ENCODE measurements at places on chromosomes 7 and 10. TPM values are rescaled to one million over a fixed set of nuclear protein-coding genes. Genes with fewer than 3 reads are reported as not detected.

OR2A5 gene
- not detected for total RNA-seq

TM9SF3 gene
- 115 TPM for total RNA-seq

MMD2 gene
- not detected for total RNA-seq

SP8 gene
- total RNA-seq, result not detected

SPDYE6 gene
- not detected for total RNA-seq

PLXNA4 gene
- total RNA-seq, result 0.11 TPM

FAM25A gene
- not detected for total RNA-seq

TDRD1 gene
- not detected for total RNA-seq

GNAT3 gene
- total RNA-seq, result not detected

INPP5F gene
- total RNA-seq, result 22.0 TPM

TMEM140 gene
- total RNA-seq, result not detected

GNG11 gene
- 14.3 TPM for total RNA-seq

MAGI2 gene
- 0.57 TPM for total RNA-seq

NKX1-2 gene
- not detected for total RNA-seq

OR2A7 gene
- 1.2 TPM for total RNA-seq

PTF1A gene
- not detected for total RNA-seq

ZPBP gene
- not detected for total RNA-seq

FEZF1 gene
- 114 TPM for total RNA-seq

EBLN1 gene
- total RNA-seq, result not detected

AFAP1L2 gene
- not detected for total RNA-seq

PAPSS2 gene
- total RNA-seq, result 10.2 TPM

ADGRA1 gene
- total RNA-seq, result 0.87 TPM

PRPF18 gene
- 21.9 TPM for total RNA-seq

ADAMTS14 gene
- 0.21 TPM for total RNA-seq

OR2A12 gene
- not detected for total RNA-seq

CHAT gene
- total RNA-seq, result 0.56 TPM

FAM180A gene
- total RNA-seq, result not detected

SEPHS1 gene
- total RNA-seq, result 124 TPM

GHRHR gene
- not detected for total RNA-seq

KLF6 gene
- total RNA-seq, result 70.1 TPM

WNT8B gene
- total RNA-seq, result not detected

ANKRD30A gene
- not detected for total RNA-seq

PNLIPRP3 gene
- not detected for total RNA-seq

NUP42 gene
- 38.2 TPM for total RNA-seq

ELAPOR2 gene
- total RNA-seq, result not detected

WNT2 gene
- not detected for total RNA-seq

SUN3 gene
- not detected for total RNA-seq

HGF gene
- total RNA-seq, result not detected

RBP3 gene
- not detected for total RNA-seq

JCAD gene
- 62.0 TPM for total RNA-seq

AKR1C4 gene
- total RNA-seq, result not detected

TMEM213 gene
- not detected for total RNA-seq

HMX3 gene
- 0.26 TPM for total RNA-seq

KCND2 gene
- not detected for total RNA-seq

ASB10 gene
- total RNA-seq, result not detected

SPDYE16 gene
- total RNA-seq, result not detected

RASA4 gene
- total RNA-seq, result 13.8 TPM

FHIP2A gene
- total RNA-seq, result 14.4 TPM

MBLAC1 gene
- total RNA-seq, result 3.0 TPM

ACTR3C gene
- 4.5 TPM for total RNA-seq

GBX1 gene
- not detected for total RNA-seq

LIPN gene
- total RNA-seq, result not detected

RPP30 gene
- 74.5 TPM for total RNA-seq

FIGNL1 gene
- 41.3 TPM for total RNA-seq

ADRA2A gene
- total RNA-seq, result not detected

GPRIN2 gene
- total RNA-seq, result not detected

NRP1 gene
- total RNA-seq, result 31.7 TPM

PCLO gene
- 2.1 TPM for total RNA-seq
